ENCODE measurements at places on chromosomes 3 and 15.

DNA sequence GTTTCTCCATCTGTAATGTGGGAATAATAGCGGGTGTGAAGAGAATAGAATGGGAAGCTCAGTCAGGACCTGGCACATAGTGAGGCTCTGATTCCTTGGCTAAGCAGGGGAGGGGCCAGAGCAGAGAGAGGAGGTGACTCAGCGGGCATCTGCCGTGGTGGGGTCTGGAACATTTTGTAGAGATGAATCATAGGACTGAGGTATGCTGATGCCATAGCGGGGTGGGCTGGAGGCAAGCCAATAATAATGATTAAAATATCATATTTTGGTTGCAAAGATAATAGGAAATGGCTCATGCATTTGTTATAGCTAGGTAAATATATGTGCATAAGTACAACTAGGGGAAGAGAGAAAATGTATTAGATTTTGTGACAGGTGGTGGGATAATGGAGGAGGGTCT, 11.2 kb downstream of the TGM4 start:
- peak; percentile 54 for DNase-seq

DNA sequence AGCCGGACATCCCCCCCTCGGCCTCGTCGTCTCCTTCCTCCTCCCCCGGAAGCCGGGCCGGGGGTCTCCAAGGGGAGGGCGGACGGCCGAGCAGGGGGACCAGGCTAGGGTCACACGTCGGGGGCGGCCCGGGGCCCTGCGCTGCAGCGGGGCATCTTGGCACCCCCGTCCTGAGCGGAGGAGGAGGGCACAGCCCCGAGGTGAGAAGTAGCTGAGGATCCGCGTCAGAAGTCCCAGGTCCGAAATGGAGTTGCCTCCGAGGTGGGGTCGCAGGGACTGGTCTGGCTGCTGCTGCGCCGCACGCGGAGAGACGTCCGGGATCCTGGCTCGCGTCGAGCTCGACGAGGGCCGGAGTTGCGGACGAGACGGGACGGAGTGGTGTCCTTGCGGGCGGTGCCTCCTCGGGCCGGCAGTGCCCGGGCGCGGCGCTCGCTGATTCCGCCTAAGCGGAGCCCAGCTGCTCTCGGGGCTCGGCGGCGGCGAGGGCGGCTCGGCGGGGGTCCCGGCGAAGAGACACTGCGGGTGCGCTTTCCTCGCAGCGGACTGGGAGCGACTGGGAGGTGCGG, at the start of gene ADCY5:
Gene ADCY5 (minus strand): TSS at position 555 of the 566 bp plus-strand sequence. CDS start 545 bp downstream, at position 10.
- DNase-seq = no peak

- no peak for DNase-seq
Measured at GRCh38 chr15:67054676-67055075, 10.7 kb upstream of the SMAD3 start.

- no peak for DNase-seq
Measured at GRCh38 chr3:33624756-33625155, 93.3 kb downstream of the CLASP2 start.

GRCh38 chr3:127717357-127718244, 44.8 kb downstream of the ABTB1 start:
- no peak for DNase-seq

- DNase-seq = no peak
Measured at GRCh38 chr15:100771746-100772145, 107.9 kb upstream of the ALDH1A3 start.

DNA sequence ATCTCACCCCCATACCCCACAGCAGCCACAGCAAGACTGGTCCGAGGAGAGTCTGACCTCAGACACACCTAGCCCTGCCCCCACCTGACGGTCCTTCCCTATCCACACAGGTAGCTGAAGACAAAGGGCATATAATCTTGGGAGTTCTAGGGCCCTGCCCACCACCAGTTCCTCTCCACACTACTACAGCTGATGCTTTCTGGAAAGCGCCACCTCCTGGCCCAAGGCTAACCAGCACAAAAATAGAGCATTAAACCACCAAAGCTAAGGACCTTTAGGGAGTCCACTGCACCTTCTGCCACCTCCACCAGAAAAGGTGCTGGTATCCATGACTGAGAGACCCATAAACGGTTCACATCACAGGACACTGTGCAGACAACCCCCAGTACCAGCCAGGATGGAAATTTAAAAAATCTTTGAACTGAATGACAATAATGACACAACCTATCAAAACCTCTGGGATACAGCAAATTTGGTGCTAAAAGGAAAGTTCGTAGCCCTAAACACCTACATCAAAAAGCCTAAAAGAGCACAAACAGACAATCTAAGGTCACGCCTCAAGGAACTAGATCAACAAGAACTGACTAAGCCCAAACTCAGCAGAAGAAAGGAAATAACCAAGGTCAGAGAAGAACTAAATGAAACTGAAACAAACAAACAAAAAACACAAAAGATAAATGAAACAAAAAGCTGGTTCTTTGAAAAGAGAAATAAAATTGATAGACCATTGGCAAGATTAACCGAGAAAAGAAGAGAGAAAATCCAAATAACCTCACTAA, 122.1 kb upstream of the TPRG1 start:
- DNase-seq = peak; percentile 19

DNA sequence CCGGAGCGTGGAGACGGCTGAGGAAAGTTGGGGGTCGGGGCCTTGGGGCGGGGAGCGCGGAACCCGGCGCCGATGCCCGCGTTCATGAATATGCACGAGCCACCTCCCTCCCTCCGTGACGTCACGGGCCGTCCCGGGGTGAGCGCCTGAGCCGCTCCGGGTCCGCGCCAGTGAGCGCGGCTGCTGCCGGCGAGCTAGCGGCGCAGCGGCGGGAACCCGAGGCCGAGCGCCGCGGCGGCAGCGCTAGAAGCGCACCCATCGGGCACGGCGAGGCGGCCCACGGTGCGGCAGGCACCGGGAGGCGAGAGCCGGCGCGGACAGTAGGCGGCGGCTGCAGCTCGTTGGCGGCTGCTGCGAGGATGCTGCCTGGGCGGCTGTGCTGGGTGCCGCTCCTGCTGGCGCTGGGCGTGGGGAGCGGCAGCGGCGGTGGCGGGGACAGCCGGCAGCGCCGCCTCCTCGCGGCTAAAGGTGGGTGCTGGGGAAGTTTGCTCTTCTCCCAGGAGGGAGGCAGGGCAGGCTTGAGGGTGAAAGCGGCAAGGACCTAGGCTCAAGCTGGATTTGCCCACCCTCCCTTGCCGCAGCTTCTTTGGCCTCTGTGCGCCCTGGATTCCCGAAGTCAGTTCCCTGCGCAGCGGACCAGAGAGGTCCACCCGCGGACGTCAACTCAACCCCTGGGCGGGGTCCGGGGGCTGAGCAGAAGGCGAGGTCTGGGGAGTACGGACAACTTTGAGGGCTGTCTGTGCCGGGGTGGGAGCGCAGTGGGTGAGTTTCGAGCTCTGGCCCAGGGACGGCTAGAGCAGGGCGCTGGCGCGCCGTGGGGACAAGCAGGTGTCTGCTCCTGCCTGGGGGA, at the start of gene CLSTN2:
Gene CLSTN2 (plus strand): TSS at position 170 of the 850 bp plus-strand sequence.
- DNase-seq = peak; percentile 82

DNA sequence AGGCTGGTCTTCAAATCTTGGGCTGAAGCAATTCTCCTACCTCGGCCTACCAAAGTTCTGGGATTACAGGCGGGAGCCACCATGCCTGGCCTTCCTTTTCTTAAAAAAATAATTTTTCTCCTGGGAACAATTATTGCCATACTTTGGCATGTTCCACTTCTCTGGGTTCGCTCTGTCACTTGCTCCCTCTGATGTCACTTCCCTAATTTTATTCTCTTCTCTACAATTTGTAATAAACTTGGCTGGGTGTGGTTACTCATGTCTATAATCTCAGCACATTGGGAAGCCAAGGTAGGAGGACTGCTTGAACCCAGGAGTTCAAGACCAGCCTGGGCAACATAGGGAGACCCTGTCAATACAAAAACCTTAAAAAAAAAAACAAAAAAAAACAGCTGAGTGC, 6.1 kb upstream of the IMPDH2 start:
- no peak for DNase-seq

DNA sequence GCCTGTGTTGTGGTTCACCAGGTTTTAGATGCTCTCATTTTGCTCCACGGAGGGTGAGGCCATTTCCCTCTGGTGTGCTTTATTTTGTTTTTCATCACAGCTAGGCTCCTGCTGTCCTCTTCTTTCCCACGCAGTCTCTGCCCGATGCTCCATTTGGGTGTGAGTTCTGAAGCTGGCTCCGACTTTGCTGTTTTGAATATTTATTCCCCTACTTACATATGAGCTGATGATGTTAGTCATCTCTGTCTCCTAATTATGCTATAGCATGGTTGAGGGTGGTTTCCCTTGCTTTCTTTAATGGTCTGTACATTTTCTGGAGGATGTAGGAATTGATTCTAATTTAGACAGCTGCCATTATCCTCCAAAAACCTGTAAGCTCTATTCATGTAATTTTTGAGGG, 168.1 kb upstream of the MYRIP start:
- no peak for DNase-seq

GRCh38 chr3:44136421-44136820, 105.3 kb upstream of the TOPAZ1 start:
- DNase-seq = peak; percentile 14

GRCh38 chr3:117997201-117998049, 1037.2 kb downstream of the IGSF11 start:
- DNase-seq = peak; percentile 89

- no peak for DNase-seq
Measured at GRCh38 chr3:69181592-69182211, 59.3 kb upstream of the LMOD3 start.

DNA sequence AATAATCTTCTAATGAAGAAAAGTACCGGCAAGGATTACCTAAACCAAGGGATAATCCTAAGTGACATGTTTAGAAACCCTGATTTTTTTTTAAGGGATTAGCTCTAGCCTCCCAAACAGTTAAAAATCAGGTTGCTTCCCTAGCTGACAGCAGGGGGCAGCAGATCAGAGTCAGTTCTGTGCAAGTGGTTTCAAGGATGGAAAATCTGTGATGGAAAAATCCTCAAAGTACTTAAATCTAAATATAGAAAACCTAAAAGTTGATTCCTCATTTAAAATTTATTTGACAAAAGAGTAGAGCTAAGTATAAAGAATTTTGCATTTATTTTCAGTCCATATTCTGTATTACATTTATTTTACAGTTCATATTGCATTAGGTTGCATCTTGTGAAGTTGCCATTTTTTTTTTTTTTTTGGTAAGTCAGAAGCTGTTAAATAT, 107.6 kb downstream of the PEX5L start:
- peak; percentile 73 for DNase-seq

DNA sequence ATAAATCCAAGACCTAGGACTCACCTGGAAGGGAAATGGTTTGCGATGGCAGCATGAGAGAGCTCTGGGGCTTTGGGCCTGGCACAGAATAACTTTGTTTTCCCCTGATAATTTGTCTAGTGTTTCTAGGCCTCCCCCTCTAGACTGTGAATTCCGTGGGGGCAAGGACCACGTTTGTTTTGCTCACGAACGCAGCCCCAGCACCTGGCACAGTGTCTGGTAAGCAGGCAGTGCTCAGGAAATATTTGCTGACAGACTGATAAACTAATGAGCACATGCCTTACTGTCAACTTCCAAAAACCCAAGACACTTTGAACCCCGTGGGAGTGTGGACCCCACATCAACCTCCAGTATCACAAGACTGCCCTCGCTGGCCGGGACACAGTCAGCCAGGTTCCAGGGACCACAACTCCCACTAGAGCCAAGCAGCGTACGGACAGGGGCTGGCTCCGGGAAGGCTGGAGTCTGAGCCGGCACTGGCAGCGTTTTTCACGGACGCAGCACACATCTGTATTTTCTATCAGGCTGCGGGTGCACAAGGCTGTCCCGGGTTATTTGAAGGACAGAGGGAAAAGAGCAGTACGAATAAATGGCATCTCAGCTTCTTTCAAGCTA, 146.5 kb downstream of the XXYLT1 start:
- no peak for DNase-seq

DNA sequence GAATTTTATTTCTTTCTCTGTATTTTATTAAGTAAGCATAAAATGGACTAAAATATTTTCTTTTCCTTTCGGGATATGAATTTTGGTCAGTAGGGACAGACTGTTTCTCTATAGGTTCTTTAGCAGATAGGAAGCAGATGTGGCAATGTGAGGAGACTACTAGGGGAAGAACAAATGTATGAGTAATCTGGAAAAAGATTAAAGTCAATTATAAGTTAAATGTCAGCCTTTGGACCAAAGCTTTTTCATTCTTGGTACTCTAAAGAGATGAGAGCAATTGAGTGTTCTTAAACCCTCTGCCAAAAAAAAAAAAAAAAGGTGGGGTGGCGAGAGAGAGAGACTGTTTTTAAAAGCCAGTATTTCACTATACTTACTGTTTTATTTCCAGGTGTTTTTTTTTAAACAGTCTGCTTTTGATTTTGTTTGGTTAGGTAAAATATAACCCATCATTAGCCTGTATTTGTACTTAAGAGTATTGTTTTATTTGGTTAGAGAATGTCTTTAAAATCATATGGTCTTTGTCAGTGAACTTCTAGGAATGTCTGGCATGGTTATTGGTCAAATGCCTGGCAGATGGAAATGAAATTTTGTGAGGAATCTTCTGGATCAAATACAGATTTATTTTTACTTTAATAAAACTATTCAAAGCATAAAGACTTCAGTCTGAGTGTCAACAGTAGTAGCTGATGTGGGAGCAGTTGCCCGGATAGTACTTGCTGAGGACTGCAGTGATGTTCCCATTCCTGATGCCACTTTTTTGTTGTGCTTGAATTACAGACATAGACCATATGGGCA, 63.8 kb downstream of the LRRC49 start:
- DNase-seq = peak; percentile 3

DNA sequence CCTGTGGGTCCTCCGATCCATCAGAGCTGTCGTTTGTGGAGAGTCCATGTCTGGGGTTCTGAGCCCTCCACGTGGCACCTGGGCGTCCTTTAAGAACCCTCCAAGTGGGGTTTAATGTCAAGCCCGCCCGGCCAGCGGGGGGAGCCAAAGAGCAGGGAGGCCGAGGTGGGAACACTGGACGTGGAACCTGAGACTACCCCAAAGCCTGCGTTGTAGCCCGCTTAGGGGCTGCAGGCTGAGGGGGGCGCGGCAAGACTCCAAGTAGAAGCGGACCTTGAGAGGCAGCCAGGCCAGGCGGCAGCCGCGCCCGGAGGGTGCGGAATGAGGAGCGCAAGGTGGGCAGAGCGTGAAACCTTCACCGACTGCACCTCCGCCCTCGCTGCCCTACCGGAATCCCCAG, 126.2 kb upstream of the ATP10A start:
- DNase-seq = no peak

Measured in A673 (cell line).